T-helper 1 cell (primary cell): ENCODE measurements at places on chromosomes 7 and 10.

DNA sequence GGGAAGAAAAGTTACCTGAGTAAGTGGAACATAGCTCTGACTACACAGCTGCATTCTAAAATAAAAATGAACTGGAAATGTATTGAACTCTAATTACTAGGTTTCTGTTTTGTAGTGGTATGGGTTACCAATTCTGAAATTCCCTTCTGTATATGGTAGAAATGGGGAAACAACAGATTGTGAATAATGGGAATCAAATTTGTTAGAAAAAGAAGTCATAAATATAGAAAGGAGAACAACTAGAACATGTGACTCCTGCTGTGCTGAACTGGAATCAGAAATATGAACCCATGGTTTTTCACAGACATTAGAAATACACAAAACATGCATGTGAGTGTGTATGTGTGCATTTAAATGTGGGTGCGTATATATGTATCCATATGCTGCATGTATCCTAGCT lies 27.0 kb downstream of the MCMBP start:
- no peak for DNase-seq

- no peak for DNase-seq
Measured at GRCh38 chr7:100366411-100367250, 6.7 kb upstream of the PILRA start.

DNA sequence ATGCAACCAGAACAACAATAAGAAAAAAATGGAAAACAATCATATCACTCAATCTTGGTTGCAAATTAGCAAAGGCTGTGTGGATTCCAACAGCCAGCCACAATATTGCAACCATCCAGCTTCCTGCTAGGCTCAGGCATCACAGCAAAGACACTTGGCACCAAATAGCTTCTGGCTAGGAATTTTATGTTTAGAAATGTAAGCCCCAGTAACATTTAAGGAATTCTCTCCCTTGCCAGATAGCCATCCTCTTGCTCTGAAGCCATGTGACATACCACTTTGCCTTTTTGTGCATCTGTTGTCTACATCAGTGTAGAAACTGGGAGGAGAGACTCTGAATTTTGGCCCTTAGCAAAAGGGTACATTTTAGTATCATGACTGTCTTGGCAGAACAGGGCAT lies 22.2 kb downstream of the MKX start:
- no peak for DNase-seq

DNA sequence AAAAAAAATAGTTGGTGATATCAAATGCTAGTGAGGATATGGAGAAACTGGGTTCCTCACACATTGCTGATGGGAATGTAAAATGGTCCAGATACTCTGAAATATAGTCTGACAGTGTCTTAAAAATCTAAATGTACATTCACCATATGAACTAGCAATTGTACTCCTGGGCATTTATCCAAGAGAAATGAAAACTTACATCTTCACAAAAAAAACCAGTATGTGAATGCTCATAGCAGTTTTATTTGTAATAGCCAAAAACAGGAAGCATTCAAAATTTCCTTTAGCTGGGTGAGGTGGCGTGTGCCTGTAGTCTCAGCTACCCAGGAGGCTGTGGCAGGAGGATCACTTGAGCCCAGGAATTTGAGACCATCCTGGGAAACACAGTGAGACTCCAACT lies 2.1 kb upstream of the SSC4D start:
- DNase-seq, result no peak

- DNase-seq, result no peak
Measured at GRCh38 chr10:63722537-63722936, 201.3 kb downstream of the REEP3 start.

DNA sequence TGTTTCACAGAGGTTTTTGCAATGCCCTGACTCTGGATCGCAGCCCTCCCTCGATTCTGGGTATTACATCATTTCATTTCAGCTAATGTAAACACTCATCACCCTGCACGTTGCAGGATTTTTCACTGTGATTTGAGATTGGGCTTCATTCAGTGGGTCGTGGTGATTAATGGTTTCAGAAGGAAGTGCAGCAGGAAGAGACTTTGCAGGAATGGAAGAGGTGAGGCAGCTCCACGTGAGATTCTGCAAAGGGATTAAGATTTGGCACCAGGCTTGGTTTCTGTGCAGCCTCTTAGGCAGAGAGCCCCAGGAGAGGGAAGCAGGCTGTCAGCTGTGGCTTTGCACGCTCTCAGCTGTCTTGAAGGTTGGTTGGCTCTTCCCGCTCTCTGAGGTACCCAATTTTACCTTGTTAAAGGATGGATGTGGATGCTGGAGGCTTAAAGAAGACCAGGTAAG lies 95.2 kb downstream of the PLCE1 start:
- no peak for DNase-seq

DNA sequence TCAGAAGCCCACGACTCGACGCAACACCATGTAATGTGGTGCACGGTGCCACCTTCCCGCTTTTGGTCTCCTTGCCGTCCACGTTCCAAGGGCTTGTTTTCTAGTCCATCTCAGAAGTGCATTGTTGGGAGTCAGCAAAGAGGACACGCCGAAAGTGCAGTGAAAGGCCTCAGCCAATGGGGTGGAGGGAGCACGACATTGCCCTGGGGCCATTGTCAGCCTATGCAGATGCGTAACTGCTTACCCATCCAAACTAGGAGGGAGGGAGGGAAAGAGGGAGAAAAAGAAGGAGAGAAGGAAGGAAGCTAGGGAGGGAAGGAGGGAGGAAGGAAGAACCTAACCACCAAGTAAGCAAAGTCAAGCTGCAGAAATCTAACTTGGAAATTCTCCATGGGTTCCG lies 202.4 kb downstream of the CCDC3 start:
- no peak for DNase-seq

DNA sequence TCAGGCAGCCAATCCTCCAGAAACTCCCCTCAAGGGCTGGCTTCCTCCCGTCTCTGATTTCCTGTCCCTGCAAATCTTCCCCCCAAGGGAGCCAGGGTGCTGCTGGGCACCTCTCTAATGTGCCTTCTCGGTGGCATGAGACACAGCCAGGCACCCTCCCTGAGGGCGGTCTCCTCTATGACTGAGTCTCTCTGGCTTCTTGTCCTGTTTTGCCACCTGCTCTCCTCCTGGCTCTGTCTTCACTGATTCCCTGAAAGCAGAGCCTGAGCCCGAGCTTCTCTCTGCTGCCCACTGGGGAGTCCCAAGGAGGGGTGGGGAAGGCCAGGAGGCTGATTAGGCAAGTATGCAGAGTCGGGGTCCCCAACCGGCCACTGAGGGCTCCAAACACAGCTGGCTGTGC lies 60.4 kb upstream of the INSIG1 start:
- DNase-seq, result no peak

DNA sequence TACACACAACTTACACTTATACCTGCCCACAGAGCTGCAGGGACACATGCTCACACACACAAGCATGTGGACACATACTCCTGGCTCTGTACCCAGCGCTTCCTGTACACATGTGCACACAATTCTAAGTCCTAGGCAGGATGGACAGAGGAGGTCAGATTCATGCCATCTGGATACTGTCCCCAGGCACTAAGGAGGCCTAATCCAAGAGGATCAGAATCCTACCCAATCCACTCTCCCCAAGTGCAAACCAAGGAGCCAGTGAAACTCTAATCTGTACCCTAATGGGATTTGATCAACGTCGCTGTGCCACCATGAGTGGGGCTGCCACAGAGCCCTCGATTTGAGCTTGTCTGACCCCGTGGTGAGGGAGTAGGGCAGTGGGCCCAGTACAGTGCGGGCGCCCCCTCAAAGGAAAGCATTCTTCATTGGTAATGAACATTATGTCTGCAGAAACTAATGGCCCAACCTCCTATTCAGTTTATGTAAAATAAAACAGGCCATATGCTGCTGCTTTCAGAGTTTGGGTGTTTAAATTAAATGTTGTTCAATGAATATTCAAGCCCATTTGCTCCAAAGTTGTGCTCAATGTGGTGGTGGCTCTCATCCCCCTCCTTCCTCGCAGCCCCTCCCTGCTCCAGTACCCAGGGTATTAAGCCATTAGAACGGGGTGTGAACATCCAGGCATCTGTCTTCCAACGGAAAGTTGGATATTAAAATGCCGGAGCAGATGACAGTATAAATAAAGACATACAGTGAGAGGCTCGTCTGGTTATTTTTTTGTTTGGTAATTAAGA lies 26.4 kb downstream of the RPS24 start:
- no peak for DNase-seq

- DNase-seq, result no peak
Measured at GRCh38 chr10:14087566-14087965, 243.2 kb downstream of the FRMD4A start.
